NCI-H526 treated with DMSO at 0.1 percent for 48 hours (cell line): ENCODE measurements at places on chromosomes 7 and 10.

DNA sequence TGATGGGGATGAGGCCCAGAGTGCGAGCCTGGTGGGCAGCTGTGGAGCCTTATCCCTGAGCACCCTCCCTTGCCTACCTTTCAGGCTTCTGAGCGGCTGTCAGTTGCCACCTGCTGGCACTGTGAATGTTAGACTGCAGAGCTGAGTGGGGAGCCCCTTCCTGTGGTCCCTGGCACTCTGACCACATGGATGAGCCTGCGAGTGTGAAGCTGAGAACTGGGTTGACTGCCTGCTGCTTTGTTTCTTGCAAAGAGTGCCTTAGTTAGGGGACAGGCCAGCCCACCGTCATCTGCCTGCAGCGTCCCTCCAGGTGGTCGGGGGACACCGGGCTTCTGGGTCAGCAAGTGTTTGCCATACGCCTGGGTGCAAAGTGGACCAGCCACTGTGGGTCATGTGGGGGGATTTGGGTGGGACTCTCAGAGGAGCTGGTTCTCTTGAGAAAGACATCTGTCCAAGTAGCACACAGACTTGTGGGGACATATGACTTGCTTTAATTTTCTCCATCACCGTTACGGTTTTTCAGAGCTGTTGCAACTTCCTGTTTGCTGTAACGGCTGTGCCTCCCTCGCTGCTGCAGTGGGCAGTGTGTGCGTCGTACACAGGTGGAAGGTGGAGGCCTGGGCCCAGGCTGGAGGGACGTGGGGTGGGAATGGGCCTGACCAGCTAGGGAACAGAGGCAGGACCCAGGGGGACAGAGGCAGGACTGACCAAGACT is 13.7 kb downstream of the INPP5A start:
- DNase-seq = no peak

DNA sequence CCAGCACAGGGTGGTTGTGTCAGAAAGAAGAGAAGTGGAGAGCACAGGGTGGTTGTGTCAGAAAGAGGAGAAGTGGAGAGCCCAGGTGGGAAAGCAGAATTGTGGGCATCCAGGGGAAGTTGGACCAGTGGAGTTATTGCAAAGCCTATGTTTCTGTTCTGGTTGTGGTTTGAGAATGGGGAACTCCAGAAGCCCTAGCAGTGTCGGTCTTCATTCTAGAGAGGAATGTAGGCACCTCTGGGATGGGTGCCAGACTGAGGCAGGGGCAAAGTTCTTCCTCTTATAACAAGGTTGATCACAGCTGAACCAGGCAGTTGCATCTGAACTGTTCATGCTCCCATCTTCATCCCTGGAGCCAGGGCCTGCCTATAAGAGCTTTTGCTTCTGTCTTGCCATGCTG is 954 bp downstream of the FSCN3 start:
- no peak for DNase-seq

GRCh38 chr7:120996333-120996987 is 7.9 kb downstream of the CPED1 start:
- DNase-seq = no peak

DNA sequence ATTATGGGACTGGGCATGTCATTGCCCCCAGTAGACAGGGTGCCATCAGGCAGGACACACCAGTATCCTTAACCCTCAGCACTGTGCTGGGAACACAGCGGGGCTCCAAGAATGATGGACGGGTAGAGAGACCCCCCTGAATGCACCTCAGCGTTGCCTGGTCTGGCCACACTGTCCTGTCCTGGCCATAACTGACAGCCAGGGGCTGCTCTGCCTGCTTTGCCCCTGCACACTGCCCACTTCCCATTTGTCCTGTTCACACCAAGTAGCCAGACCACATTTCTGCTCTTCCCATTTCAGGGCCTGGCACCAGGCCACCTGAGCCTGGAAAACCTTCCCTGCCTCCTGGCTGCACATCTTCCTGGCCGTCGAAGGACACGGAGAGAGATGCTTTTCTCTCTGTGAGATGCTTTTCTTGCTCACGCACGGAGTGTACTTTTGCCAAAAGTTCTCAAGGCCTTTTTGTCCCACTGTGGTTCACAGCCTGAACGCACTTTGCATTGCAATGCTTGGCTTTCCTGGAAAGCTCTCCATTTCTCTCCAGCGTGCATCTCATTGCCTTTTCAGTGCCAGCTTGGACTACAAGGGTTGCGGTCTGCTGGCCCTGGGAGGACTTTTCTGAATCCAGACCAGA is 131.0 kb upstream of the EEPD1 start:
- DNase-seq = no peak
